ENCODE measurements at places on chromosomes 6 and 20.

DNA sequence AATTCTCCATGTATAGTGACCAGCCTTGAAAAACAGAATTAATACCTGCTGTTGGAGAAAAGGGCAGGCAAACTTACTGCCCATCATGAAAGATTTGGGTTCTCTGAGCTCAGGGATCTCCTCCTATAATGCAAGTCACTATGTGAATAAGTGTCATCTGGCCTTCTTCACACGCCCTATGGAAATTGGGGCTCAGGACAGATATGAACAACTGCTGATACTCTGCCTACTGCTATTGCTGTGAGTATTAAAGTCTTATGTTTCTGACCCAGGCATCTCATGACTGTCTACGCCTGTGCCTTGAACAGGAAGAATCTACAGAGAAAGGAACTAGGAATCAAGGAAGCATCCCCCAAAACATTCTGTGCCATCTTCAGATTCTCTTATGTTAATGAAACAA lies 226.1 kb downstream of the SOD2 start:
- DNase-seq = no peak

DNA sequence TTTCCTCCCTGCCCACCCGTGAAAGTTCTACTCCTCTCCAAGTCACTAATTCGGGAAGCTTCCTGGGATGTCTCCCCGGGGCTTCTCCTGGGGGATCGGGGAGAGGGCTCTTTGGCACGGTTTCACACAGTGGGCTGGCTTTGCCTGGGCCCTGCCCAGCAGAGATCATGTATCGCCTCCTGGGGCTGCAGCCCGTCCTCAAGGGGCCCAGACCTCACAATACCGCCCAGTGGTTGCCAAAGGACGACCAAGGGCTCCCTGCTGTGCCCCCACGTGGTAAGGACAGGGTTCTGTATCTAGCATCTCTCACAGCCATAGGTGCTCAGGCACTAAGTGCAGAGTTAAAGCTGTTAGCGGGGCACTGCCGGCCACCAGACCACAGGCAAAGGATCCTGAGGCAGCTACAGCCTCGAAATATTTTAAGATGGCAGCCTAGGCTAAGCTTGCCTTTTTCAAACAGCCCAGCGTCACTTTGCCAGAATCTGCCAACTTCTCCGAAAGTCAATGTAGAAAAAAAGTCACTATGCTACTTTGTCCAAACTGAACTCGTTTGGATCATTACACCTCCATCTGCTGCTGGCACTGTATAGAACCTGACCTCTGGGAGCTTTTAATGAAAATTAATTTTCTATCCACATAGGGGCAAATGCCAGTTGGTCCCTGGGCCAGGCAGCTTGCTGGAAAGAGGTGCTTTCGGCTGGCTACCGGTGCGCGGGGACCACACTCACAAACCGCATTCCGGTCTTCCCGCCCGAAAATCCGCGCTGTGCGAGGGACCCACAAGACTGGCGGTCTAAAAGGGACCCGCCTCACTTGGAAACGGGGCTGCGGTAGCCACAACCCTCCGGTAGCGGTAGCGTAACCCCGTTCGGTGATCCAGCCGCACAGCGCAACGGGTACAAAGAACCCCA lies 1.3 kb upstream of the NNAT start:
- DNase-seq = no peak

DNA sequence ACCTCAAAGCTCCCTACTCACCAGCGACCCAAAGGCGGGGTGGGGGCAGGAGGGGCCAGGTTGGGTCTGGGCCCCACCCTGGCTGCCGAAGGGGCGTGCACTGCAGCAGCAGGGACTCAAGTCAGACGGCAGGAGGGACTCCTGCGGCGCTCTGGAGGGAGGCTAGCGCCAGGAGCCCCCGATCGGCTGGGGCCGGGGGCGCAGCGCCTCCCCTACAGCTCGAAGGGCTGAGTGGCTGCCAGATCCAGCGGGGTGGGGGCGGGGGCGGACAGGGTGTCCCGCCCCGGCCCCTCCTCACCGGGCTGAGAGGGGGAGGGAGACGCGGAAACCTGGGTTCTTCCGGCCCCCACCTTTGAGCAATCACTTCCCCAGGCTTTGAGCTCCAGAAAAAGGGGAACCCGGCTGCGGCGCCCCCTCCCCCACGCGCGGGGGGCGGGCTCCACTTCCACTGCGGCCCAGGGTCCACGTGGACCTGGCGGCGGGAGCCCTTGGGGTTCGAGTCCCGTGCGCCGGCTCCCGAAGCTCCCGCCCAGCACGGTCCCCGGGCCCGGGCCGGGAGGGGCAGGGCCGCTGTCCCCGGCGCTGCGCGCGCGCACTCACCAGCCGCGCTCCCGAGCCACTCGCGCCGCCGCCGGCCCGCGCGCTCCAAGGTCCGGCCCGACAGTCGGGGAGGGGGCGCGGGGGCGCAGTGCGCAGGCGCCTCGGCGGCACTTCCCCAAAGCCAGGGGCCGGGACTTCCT lies at the start of gene RGS19:
RGS19 (minus strand) TSS at position 246 of the 740 bp plus-strand sequence. CDS start 2,632 bp downstream, outside the sequence.
- DNase-seq = no peak

- DNase-seq = no peak
These were observed 723 bp upstream of the ARID1B start for GRCh38 chr6:156776470-156776839.

DNA sequence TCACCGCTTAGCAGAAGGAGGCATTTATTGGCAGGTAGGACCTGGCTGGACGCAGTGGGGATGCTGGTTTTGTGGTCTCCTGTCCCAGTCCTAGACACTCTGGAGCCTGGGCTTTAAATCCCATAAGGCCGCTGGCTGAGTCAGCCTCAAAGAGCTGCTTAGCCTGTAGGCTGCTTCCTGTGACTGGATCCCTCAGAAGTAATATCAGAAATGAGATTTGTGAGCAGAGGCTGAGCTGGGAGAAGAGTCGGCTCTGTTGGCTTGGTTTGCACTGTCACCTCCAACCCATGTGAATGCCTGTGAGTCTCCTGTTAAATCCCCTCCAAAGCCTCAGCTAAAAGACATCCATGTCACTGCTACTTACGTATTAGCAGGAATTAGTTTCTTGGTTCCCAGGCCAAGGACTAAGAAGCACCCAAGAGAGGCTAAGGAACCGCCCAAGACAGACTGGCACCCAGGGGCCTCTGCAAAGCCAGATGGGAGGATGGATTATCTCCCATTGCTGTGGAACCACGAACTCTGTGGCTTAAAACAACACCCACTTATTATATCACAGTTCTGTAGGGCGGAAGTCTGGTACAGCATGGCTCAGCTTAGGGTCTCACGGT lies 289.4 kb downstream of the CDC5L start:
- no peak for DNase-seq

- DNase-seq = no peak
These were observed 36.1 kb downstream of the SLC35D3 start for GRCh38 chr6:136958168-136958567.

DNA sequence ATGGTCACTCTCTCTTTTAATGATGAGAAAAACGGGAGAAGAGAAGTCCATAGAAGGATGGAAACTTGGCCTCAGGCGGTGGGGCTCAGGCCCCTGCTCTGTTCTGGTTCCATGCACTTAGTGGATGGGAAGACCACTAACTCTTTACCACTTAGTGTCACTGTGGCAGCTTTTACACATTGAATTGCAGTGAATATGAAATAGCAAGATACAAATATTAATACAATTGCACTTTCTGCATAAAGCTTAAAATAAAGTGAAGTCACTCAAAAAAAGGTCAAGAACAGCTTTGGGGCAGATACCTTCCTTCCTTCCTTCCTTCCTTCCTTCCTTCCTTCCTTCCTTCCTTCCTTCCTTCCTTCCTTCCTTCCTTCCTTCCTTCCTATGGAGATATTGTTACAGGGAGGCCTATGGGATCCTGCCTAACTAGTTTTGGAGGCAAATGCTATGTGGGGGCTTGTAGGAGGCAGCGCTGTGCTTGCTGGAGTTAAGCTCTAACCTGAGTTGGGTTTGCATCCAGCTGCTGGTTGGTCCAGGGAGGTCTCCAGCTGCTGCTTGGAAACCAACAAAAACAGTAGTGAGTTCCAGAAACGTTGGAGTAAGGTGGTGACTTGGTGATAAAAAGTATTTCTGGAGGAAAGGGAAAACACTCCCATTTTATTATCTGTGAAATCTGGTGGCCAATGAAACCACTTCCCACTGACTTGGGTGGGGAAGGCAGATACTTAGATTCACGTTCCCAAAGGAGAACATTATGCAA lies 62.3 kb upstream of the NKX2-2 start:
- DNase-seq = no peak

- DNase-seq = no peak
These were observed 23.9 kb upstream of the B3GAT2 start for GRCh38 chr6:70980727-70981126.

DNA sequence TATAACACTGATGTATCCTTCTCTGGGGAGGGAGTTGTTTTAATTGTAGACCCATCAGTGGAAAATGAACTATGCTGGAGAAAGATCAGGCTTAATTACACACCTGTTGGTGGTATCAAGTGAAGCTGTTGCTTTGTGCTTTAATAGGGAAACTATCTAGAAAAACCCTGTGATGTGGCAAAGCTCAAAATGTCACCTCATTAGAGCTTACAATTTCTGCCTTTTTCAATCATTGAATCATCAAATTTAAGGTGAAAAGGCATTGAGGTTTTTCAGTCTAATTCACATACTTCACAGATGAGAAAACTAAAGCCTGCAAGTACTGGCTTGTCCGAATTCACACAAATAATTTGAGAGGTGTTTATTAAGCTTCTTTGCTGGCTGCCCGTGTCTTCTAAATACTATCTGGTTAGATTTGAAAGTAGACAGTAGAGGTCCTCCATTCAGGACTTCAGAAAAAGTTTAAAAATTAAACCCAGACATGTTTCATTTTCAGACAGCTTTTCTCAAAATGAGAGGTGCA lies 143.3 kb upstream of the MAP3K7 start:
- DNase-seq = no peak

DNA sequence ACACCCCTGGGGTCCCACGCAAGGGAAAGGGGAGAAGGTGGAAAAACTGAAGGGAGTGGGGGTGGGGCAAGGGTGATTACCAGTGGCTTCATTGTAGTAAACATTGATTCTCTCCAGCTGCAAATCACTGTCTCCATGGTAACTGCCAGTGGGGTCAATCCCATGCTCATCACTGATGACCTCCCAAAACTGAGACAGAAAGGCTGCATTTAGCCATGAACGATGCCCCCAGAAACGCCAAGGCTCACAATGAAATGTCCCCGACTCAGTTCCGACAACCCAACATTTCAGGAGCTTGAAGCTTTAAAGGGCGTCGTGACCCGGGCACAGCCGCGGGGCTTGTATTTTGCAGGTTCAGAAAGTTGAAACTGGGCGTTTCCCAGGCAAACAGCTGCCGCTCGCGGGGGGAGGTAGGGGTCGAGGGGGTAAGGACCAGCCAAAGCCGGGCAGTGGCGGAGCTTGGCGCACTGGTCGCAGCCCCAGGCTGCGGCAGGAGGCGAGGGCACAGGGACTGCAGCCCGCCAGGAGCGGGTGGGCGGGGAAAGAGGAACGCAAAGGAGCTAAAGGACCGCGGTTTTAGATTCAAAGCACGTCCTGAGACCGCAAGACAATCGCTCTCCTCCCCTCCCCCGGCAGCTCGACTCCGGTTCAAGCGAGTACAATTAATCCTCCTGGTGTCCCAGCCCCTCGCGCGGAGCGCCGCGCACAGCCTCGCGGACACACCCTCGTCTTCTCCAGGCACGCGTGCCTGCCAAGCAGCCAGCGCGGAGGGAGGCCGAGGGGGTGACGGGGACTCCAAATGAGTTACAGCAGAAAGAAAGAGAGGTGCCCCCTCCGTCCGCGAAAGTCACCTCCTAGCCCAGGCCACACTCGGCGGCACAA lies 731 bp downstream of the TUBB2B start:
- no peak for DNase-seq

- no peak for DNase-seq
These were observed 117.5 kb downstream of the DLL1 start for GRCh38 chr6:170173335-170173881.

Measured in activated naive CD4-positive, alpha-beta T cell (primary cell).